ENCODE measurements at places on chromosomes 4 and X.

DNA sequence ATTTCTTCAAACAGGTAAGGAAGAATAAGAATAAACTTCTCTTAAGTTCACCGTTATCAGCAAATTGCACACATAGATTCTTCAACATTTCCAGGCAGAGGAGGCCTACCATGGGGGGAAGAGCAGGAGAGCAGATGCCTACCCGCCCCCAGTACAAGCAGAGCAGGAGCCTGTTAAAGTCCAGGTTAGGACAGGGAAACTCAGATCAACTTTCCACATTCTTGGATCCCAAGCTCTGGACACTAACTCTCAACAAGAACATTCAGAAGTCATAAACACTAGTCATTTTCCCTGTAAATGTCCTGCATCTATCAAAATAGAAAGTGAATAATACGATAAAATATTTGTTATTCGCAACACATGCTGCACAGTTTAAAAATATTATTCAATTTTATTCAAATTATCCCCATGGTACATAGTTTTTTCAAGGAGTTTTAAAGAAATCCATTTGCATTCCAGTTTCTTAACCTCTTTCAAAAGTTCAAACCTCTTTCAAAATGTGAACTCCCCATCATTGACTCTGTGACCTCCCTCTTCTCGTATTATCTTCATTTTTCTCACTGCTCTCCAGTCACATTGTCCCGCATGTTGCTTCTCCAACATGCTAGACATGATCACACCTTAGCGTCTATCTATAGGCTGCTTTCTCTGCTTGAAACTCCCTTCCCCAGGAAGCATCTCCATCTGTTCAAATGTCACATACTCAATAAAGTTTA lies 185.2 kb upstream of the NEIL3 start:
- DNase-seq = no peak

- DNase-seq = no peak
Observed at GRCh38 chrX:11349020-11349419, 55.8 kb downstream of the AMELX start.

DNA sequence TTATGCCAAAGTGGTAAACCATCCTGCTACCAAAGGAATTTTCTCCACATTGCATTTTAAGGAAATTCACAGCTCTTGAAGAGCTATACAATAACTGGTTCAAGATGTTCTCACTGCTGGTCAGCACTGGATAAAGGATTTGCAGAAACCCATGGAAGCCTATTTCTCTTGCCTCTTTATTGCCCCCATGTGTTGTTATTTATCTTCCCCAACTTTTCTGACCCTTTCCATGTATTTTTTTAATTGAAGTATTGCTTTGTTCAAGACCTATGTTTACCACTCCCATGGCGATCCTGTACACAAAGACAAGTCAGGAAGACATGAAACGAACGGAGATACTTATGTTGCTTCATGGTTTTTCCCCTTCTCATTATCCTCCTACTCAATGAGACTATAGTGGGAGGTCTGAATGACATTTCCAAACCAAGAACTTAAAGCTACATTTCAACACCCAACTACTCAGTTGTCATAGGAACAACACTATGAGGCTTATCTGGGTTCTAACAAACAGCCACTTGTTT lies 566.4 kb upstream of the DIPK2B start:
- DNase-seq = peak; percentile 58

DNA sequence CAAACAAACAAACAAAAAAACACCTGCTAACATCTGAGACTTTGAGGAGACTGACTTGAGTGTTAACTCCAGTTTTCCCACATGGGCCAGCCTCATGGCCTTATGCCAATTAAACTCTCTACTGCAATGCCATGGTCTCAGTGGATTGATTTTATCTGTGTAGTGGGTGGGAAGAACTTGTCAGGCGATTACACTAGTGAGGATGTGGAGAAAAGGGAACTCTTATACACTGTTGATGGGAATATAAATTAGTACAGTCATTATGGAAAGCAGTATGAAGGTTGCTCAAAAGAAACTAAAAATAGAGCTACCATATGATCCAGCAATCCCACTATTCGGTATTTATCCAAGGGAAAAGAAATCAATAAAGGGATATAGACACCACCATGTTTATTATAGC lies 12.8 kb upstream of the XIAP start:
- no peak for DNase-seq

- DNase-seq = peak; percentile 11
Observed at GRCh38 chr4:83209419-83209818, 75.2 kb downstream of the COQ2 start.

- no peak for DNase-seq
Observed at GRCh38 chr4:38706301-38706700, 42.3 kb downstream of the KLF3 start.

GRCh38 chrX:124042042-124042441 lies 80.5 kb downstream of the STAG2 start:
- DNase-seq = no peak

DNA sequence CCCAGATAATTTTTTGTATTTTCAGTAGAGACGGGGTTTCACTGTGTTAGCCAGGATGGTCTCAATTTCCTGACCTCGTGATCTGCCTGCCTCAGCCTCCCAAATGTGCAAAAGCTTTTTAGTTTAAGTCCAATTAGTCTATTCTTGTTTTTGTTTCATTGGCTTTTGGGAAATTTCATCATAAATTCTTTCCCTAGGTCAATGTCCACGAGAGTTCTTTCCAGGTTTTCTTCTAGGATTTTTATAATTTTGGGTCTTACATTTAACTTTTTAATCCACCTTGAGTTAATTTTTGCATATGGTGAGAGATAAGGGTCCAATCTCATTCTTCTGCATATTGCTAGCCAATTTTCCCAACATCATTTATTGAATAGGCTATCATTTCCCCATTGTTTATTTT lies 36.3 kb upstream of the PDLIM5 start:
- no peak for DNase-seq

Measured in kidney tubule cell (primary cell).